ENCODE measurements at places on chromosomes 7 and 10.

DNA sequence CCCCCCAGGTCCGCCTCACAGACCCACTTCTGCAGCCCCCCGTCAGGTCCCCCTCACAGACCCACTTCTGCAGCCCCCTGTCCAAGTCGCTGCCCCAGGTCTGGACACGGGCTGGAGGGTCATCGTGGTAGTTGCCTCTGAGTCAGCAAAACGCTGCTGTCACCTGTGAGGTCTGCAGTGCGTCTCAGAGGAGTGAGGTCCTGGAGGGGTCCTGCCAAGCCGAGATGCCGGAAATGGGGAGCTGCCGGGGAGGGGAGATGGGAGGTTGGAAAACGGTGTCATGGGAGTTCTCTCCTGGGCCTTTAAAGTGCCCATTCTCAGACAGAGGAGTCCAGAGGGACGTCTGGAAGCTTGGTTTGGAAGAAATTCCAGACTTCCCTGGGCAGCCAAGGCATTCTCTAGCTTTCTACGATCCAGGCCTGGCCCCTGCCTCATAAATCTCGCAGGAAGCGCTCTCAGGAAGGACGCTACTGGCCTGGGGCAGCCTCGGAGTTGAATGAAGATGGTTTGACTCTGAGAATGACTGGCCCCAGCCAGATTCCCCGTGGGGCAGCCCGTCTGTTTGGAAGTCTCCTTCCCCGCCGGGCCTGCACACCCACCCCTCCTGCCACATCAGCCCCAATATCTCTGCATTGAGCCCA lies 38.7 kb downstream of the CALML3 start:
- H3K4me3 ChIP-seq = peak overlapping the region; percentile 51
- no peaks in the 10 kb centered on the region for H3K27me3 ChIP-seq
- no peak for DNase-seq
- H3K36me3 ChIP-seq = no peaks in the 10 kb centered on the region

DNA sequence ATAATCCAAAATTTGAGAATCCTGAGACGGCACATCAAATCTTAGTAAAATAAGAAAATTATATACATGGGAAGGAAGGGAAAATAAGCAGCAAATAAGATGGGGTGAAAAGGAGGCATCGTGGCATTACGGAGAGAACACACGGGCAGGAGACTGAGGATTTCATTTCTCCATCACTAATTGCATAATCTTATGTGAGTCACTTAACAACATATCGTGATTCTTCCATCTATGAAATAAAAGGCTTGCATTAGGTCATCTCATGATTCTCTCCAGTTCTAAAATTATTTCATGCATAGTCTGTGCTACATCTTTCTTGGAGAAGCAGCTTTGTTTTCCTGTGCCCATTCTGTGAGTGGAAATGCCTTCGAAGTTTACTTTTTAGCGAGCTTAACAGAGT lies 288.7 kb downstream of the LRMDA start:
- no peaks in the 10 kb centered on the region for H3K4me1 ChIP-seq
- H3K27ac ChIP-seq = no peak overlapping the region
- no peaks in the 10 kb centered on the region for H3K27me3 ChIP-seq

GRCh38 chr7:149558149-149558861 lies 60.7 kb upstream of the ZNF746 start:
- H3K27me3 ChIP-seq = no peaks in the 10 kb centered on the region
- no peak overlapping the region for H3K4me3 ChIP-seq
- no peak overlapping the region for H3K27ac ChIP-seq
- DNase-seq = no peak
- H3K4me1 ChIP-seq = no peaks in the 10 kb centered on the region
- peaks cover 7% of the 10 kb centered on the region for H3K36me3 ChIP-seq

DNA sequence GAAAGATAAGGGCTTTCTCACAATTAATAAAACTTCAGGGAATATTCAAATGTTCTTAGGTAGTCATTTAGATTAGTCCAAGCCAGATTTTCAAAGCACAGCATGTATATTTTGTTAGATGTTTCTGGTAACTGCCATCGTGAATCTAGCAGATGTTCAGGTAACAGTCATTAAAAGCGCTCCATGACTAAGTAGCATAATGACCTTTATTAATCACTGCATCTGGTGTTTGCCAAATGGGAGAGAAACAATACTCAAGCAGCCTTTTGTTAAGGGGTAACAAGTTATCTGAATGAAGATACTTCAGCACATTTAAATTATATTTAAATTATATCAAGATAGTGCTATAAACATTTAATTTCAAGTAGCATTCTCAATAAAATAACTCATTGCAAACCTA lies 47.5 kb downstream of the USP6NL start:
- no peaks in the 10 kb centered on the region for H3K27me3 ChIP-seq
- H3K4me1 ChIP-seq = no peaks in the 10 kb centered on the region

- H3K4me1 ChIP-seq = no peaks in the 10 kb centered on the region
- no peak overlapping the region for H3K27ac ChIP-seq
- no peaks in the 10 kb centered on the region for H3K36me3 ChIP-seq
- H3K27me3 ChIP-seq = no peaks in the 10 kb centered on the region
- H3K4me3 ChIP-seq = no peak overlapping the region
- no peak for DNase-seq
These were observed 296.9 kb downstream of the ETV1 start for GRCh38 chr7:13692548-13692947.

- no peak overlapping the region for H3K27ac ChIP-seq
- H3K36me3 ChIP-seq = no peaks in the 10 kb centered on the region
- no peak for DNase-seq
- H3K4me3 ChIP-seq = no peak overlapping the region
These were observed 101.5 kb downstream of the EPDR1 start for GRCh38 chr7:38021892-38022291.

All from CD8-positive, alpha-beta memory T cell (primary cell).